ENCODE measurements at places on chromosomes 16 and 17.
A peak's percentile ranks its signal among the peaks of the same experiment; 100 is the strongest.

DNA sequence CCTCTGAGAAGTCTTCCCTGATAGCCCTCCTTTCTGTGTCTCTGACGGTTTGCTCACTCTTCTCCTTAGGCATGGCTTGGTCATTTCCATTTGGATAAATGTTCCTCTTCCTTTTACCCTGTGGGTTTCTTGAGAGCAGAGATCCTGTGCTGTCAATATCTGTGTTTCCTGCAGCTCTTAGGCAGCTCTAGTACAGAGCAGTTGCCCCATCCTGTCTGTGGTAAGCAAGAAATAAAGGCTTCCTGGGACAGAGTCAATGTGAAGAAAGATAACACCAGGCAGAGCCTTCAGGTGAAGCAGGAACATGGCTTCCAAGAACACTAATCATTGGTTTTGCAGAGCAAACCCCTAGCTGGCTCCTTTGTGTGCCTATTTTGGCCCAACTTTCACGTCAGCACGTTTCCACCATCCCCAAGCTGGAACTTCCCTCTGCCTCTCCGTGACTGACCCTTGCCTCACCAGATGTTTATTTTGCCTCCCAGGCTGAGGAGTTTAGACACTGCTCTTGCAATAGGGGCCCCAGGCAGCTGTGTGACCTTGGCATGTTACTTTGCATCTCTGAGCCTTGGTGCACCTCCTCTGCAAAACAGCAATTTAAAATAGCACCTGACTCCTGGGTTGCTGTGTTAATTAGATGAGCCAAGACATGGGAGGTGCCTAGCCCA lies 49.6 kb upstream of the SIAH1 start:
- peak; percentile 86 for DNase-seq

DNA sequence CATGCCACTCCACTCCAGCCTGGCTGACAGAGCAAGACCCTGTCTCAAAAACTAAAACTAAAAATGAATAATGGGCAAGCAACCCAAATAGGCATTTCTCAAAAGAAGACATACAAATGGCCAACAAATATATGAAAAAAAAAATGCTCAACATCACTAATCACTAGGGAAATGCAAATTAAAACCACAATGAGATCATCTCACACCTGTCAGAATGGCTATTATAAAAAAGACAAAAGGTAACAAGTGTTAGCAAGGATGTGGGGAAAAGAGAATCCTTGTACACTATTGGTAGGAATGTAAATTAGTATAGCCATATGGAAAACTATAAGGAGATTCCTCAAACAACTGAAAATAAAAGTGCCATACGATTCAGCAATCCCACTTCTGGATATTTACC lies 7.1 kb upstream of the ERCC4 start:
- DNase-seq: no peak

DNA sequence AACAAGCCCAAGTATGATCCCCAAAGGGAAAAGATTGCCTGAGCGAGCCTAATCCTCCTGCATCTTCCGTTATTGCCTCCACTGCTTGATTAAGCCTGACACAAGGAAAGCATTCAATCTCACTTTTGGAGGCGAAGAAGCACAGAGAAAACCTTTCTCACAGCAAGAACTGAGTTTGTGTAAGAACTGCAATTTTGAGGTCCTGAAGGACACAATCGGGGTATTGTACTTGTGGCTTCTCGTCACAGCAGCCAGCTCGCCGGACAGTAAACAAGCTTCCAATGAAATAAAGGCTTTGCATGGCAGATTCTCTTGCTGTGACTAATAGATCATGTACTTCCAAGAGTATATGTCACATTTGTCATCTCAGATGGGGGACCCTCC lies 18.7 kb upstream of the FOXF1 start:
- no peak for DNase-seq

- no peak for DNase-seq
These were observed 147.0 kb downstream of the SHISA6 start for GRCh38 chr17:11388054-11388453.

DNA sequence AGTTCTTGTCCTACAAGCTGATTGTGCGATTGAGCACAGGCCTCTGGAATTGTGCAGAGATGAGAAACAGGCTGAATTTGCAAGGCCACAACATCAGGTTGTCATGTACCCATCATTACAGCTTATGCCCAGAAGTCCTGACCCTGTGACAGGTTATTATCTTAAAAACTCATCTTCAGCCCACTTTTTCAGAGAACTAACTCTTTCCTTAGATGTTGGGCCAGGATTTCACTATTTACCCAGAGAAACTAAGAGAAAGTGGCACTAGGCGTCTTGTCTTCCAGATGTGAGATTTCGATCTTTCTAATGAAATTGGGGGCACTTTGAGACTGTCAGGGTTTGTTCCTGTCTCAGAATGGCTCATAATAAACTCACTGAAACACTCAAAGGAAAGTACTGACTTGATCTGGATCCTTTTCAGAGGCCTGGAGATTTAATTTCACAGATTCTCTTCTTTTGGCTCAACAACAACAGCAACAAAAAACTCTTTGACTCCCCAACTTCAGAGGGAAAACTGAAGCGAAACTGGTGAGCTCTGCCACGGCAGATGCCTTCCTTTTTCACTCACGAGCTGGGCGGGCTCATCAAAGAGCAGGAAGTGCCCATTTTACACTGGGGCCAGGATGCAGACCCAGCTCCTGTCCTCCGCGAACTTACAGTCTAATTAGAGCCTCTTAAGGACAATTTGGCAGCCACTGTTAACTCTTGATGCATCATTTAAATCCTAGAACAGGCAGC lies 17.7 kb upstream of the SLC12A3 start:
- DNase-seq: peak; percentile 27

- DNase-seq: peak; percentile 69
These were observed 70.4 kb upstream of the TANC2 start for GRCh38 chr17:62895320-62896301.

DNA sequence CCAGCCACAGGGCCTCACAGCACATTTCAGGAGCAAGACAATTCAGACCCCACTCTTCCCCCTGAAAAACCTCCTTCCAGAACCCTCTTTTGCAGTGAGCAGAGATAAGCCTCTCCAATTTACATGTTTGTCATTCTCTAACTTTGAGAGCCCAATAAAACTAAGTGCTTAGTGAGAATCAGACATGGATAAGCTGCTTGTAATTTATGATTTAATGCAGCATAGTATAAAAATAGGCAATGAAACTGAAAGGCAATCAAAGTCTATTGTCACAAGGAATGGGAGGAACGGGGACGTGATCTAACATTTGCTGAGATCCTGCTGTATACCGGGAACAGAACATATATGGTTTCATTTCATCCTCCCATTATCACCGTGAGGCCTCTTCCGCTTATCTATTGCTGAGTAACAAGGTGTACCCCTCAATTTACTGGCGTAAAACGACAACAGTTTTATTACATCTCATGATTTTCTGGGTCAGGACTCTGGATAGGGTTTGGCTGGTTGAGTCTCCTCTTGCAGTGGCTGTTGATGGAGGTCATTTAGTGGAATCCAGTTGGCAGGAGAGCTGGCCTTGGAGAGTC lies 597.4 kb downstream of the MAF start:
- DNase-seq: no peak

GRCh38 chr17:6831661-6832263 lies at the start of gene TEKT1:
Gene TEKT1 (minus strand): TSS chr17:6831729. CDS start chr17:6830376, 1,353 bp downstream.
- DNase-seq: peak; percentile 55

- peak; percentile 74 for DNase-seq
These were observed 113.1 kb downstream of the SNX29 start for GRCh38 chr16:12089492-12090150.

DNA sequence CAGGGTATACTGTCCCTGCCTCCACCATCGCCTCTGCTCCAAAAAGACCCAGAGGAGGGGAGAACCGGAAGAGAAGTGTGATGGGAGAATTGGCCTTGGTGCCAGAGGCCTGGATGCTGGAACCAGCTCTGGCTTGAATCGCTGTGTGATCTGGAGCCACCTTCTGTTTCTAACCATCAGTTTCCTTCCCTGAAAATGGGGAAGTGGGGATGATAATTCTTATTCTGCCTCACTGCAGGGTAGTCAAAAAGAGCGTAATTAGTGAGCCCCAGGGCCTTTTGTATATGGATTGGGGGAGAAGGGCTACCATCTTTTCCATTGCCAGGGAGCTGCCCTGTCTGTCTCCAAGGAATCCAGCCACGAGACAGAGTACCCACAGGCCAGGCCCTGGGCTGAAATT lies 52.2 kb downstream of the CCT6B start:
- no peak for DNase-seq

DNA sequence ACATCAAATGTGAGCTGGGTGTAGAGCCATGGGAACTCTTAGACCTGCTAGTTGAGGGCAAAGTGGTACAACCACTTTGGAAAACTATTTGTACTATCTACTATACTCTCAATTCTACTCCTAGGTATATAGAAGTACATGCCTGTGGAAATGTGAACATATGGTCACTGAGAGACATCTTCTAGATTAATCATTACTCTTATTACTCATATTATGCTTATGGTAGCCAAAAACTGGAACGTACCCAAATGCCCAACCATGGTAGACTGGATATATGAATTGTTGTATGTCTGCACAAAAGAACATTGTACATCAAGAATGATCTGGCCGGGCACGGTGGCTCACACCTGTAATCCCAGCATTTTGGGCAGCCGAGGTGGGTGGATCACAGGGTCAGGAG lies 2.7 kb downstream of the WDR45B start:
- no peak for DNase-seq

- no peak for DNase-seq
These were observed 13.3 kb downstream of the USP10 start for GRCh38 chr16:84712801-84713775.
